ENCODE measurements at places on chromosomes 5 and 9.

DNA sequence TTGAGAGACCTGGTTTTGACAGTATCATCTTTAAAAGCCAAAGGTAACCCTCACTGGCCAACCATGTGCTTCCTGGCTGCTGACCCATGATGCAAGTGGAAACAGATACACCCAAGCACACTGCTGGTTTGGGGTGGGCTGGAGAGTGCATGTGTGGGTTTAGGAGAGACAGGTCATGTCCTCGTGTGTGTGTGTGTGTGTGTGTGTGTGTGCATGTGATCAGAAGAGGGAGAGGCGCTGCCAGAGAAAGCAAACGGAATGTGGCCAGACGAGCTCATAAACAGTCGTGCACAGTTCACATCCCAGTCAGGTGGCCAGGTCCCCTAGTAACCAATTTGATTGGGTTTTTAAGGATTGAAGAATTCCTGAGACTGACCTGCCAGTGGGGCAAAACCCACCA, 112.8 kb upstream of the ICE1 start:
- DNase-seq = no peak

- no peak for DNase-seq
Measured at GRCh38 chr5:4230786-4231641, 635.4 kb downstream of the IRX1 start.

DNA sequence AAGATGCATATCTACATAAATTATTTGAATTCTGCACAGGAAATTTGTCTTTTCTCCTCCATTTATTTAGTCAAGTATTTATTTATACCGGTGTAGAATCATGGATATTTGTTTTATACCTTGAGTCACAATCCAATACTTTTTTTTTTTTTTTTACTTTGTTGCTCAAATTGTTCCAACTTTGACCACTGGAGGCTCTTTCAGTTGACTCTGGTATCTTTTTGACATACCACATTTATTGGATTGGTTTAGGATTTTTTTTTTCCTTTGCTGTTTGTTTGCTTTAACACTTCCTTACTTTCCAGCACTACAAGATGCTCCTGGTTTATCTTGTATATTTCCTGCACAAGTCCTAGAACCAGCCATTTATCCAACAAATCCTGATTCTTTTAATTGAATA, 543.1 kb upstream of the RIOK2 start:
- no peak for DNase-seq

DNA sequence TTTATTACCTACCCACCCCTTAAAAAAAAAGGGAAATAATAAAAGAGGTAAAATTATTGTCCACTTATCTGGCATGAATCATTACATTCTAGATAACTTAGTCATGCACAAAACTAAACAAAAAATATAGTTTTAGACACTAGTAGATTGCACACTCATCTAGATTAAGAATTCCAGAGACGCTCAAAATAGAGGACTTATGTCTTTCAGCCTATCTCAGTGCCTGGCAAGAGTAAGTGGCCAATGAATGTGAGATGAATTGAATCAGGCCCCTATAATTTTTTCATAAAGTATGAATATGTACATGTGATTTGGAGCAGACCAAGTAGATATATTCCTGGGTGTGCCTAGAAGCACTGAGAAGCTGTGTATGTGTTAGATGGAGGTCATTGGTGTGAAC, 2.0 kb upstream of the RXFP3 start:
- DNase-seq = no peak

DNA sequence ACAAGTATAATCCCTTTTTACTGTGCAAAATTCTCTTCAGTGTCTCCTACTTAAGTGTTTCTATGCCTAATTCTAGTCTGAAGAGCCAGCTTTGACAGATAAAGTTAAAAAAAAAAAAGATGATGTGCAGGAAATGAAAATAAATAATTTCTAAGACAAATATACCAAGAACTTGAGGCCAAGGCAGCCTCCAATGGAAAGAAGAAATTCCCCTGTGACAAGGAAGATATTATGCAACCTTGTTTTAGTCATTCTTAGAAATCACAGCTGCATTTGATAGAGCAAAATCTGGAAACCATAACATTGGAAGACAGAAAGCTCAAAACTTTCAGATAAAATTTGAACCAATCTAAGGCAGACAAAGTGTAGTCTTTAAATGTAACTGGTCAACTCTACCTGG, 375.9 kb upstream of the TLE4 start:
- no peak for DNase-seq

- DNase-seq = no peak
Measured at GRCh38 chr5:121987052-121987684, 25.4 kb downstream of the SRFBP1 start.

- no peak for DNase-seq
Measured at GRCh38 chr9:89740722-89741121, 135.9 kb downstream of the GADD45G start.

- DNase-seq = no peak
Measured at GRCh38 chr5:41338136-41338675, 124.9 kb upstream of the C6 start.

DNA sequence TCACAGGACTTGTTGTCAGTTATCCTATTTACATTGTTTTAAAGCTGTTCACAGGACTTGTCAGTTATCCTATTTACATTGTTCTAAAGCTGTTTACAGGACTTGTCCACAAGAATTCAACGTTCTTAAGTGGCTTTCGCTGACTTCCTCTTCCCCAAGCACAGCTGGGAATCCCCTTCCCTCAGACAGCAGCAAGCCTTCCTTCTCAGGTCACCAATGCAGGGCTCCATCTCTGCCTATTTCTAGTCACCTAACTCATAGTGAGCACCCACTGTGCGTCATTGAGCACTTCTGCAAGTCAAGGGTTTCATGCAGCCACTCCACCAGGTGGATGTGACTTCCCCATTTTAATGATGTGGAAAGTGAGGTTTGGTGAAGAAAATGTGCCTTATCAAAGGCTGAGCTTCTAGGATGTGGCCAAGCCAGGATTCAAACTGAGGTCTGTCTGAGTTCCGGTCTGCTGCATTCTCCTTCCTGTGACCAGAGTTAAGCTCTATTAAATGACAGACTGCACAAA, 109.8 kb upstream of the ZNF462 start:
- DNase-seq = no peak

GRCh38 chr9:113446323-113446740, 17.2 kb upstream of the RGS3 start:
- no peak for DNase-seq

GRCh38 chr5:95027151-95027721, 257.7 kb downstream of the MCTP1 start:
- no peak for DNase-seq

- no peak for DNase-seq
Measured at GRCh38 chr5:172701291-172701656, 60.2 kb downstream of the NEURL1B start.

GRCh38 chr5:179860301-179860700, 1.7 kb upstream of the MRNIP start:
- DNase-seq = no peak

- no peak for DNase-seq
Measured at GRCh38 chr5:116370886-116371285, 203.7 kb downstream of the SEMA6A start.

- DNase-seq = no peak
Measured at GRCh38 chr9:109256336-109256735, 64.5 kb downstream of the EPB41L4B start.

DNA sequence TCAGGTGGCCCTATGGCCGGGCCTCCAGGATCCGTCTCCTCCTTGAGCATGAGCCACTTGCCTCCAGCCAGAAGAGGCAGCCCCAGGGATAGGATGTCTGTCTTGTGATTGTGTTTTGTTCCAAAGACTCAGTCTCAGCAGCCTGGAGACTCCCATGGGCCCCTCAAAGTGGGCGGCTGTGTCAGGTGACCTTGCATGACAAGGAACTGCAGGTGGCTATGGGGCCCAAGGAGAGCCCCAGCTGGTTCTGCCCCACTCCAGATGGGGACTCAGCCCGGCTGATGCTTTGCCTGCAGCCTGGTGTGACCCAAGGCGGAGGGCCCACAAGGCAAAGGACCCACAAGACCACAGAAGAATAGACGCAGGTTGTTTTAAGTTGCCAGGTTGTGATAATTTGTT, 284.3 kb upstream of the IRX4 start:
- DNase-seq = no peak

DNA sequence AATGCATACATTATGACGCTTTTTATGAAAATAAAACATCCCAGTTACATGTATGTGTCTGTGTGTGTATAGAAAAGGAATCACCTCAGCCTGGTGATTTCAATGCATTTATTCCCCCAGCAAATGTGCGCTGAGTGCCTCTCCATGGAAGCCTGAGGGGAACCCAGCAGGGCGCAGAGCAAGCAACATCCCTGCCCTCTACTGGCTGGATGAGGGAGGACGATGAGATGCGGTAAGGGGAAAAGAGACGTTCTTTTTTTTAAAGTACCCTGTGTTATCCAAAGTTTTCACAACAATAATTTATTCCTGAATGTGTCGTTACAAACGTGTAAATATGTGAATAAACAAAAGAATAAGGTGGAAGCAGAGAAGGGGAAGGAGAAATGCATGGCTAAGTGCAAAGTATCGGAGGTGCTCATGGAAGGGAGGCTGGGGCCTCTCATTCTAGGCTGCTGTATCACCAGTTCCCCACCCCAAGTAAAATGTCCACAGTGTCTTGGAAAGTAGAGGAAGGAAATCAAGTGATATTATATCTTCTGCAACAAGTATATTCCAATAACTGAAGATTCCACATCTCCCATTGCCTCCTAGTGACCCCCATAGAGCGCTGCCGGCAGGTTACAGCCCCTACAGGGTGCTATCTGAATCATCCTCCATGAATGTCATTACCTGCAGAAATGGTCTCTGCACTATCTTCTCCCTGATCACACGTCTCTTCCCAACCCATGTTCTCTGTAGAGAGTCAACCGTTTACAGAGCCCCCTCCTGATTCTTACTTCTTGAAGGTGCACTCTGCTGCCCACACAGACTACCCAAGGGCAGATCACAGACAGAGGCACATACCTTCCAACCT, 13.0 kb upstream of the ABLIM3 start:
- peak; percentile 35 for DNase-seq

- no peak for DNase-seq
Measured at GRCh38 chr9:133355881-133356357, 368 bp downstream of the SURF1 start.

DNA sequence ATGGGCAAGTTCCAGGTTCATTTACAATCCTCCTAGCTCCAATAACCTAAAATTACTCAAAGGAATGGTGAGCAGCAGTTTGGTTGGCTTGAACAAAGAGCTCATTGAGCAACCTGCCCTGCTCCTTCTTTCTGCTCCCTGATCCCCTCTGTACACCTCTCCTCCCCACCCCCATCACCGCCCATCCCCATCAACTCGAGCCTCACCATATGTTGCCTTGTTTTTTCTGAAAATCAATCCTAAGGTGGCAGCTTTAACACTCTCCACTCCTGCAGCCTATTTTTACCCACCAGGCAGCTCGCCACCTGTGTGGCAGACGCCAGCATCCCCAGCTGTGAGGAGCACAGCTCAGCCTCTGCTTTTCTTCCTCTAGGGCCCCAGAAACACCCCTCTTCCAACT, 533.4 kb upstream of the BRINP1 start:
- DNase-seq = no peak

- DNase-seq = no peak
Measured at GRCh38 chr5:62603934-62604333, 25.3 kb downstream of the LRRC70 start.

GRCh38 chr5:57383093-57383861, 99.3 kb downstream of the ACTBL2 start:
- DNase-seq = peak; percentile 5
